ENCODE measurements at places on chromosomes 12 and 14.

DNA sequence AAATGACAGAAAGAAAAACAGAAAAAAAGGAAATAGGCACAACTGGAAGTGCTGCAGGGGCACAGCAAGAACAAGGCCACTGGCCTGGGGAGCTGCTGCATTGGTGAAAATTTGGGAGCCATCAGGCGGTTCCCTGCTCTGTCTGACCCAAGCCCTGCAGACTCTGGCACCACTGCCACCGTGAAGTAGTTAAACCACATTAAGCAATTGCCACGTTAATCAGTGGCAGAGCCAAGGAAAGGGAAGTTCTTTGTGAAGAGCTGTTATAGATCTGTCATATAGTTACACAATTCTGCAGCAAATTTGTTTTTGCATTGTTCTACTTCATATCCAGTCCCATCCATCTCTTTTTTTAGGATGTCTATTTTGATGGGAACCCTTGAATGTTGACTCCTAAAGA lies 915.3 kb downstream of the FSCB start:
- no peak for DNase-seq

DNA sequence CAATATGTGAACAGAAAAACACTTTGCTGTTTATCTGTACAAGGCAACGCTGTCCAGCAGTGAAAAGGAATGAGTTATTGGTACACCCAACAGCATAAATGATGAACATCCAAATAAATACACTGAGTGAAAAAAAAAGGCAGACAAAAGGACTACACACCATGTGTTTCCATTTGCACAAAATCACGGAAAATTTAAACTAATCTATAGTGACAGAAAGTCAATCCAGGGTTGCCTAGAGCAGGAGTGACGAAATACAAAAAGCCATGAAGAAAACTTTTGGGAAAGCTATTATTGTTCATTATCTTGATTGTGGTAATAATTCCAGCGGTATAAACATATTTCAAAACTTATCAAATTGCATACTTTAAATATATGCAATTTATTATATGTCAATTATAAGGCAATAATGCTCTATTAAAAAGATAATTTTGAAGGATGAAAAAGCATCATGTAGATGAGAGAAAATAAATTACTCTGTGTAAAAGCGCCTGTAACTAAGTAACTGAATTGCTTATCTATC lies 578.0 kb upstream of the TMEM132C start:
- no peak for DNase-seq

- no peak for DNase-seq
These were observed 23.5 kb downstream of the FGF23 start for GRCh38 chr12:4356041-4356327.

GRCh38 chr14:49865431-49865859 lies 12.9 kb upstream of the NEMF start:
- DNase-seq: peak; percentile 76

- no peak for DNase-seq
These were observed 19.9 kb upstream of the CTDSP2 start for GRCh38 chr12:57866308-57867019.

- no peak for DNase-seq
These were observed 719.1 kb downstream of the C12orf50 start for GRCh38 chr12:87310126-87310525.

GRCh38 chr14:44508834-44509233 lies 1.8 kb upstream of the FSCB start:
- no peak for DNase-seq

DNA sequence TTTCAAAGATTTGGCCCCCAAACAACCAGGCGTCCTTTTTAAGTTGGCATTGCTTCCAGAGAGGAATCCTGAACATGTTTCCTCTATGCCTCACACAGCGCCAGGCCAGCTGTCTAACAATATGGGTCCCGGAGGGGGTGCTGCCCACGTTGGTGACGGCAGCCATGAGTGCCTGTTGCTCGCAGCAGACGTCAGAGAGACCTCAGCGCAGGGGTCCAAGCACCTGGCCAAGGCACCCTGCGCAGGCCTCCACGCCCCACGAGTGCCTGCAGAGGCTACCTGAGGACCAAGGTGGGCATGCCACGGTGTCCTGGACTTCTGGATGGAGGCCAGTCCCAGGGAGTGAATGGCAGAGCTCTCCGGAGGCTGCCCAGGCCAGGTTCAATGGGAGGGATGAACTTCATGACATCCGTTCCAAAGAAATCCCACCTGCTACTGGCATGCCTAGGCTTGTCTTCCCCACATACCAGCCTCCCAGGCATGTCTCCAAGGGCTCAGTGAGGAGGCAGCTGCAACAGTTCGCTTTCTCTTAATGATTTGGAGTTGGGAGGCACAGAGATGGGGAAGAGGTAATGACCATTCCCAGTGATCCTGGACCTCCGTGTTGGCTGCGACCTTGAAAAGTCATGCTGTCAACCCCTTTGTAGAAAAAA lies 11.6 kb upstream of the FOXN3 start:
- DNase-seq: peak; percentile 51

Measured in Ammon's horn (tissue), 1 donor.